Naive thymus-derived CD8-positive, alpha-beta T cell (primary cell): ENCODE measurements at places on chromosomes 2 and 18.
A peak's percentile ranks its signal among the peaks of the same experiment; 100 is the strongest.

DNA sequence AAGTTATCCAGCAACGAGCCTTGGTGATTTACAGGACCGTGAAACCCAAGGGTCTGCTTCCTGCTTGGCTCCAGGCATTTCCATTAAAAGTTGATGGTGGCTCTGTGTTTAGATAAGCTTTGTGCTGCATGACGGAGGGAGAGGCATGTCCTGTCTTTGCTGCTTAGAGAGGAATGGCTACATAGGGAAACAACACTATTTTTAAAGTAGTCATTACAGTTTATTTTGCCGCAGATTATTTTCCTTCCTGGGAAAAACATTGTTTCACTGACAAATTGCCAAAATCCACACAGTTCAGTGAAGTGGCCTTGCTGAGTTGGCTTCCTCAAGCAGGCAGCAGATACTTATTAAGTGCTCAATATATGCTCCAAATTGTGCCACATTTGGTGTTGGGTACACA lies 98.5 kb downstream of the THSD7B start:
- peaks cover 7% of the 10 kb centered on the region for H3K27me3 ChIP-seq
- no peaks in the 10 kb centered on the region for H3K4me1 ChIP-seq
- no peak overlapping the region for H3K27ac ChIP-seq
- H3K4me3 ChIP-seq: no peak overlapping the region
- no peak for DNase-seq

- H3K4me3 ChIP-seq: no peak overlapping the region
- no peak overlapping the region for H3K27ac ChIP-seq
- no peaks in the 10 kb centered on the region for H3K27me3 ChIP-seq
- no peaks in the 10 kb centered on the region for H3K36me3 ChIP-seq
- no peaks in the 10 kb centered on the region for H3K4me1 ChIP-seq
Observed at GRCh38 chr2:112008910-112009485, 46.1 kb upstream of the TMEM87B start.

- H3K27me3 ChIP-seq: no peaks in the 10 kb centered on the region
- H3K4me3 ChIP-seq: no peak overlapping the region
- peaks cover 26% of the 10 kb centered on the region for H3K4me1 ChIP-seq
- H3K36me3 ChIP-seq: no peaks in the 10 kb centered on the region
- DNase-seq: no peak
Observed at GRCh38 chr2:134466141-134466540, 212.3 kb downstream of the MGAT5 start.

DNA sequence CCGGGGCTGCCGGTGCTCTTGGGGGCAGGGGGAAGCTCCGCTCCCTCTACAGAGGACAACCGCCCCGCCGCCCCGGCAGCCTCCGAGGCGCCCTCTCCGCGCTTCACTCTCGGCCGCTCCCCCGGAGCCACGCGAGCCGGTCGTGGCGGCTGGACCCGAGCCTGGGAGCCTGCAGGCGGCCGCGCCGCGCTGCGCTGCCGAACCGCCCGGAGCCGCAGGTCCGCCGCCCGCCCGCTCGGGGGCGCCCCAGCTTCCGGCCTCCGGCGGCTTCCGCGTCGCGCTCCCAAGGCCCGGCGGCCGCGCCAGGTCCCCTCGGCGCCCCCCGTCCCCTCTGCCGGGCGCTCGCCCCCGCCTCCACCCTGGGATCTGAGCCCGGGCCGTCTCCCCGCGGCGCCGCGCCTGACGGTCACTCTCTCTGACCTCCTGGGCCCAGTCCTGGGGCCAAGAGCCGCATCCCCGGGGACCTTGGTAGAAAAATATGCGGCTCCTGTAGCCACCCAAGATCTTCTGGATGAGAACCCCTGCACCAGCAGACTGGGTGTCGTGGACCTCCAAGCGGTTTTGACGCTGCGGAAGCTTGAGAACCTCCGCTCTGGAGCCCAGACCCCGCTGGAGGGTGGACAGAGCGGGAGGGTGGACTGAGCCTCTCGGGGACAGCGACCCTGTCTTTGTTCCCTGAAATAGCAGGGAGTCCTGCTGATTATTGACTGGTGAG lies 44.3 kb downstream of the SERTAD2 start:
- peak overlapping the region; percentile 89 for H3K4me3 ChIP-seq
- no peaks in the 10 kb centered on the region for H3K36me3 ChIP-seq
- no peaks in the 10 kb centered on the region for H3K27me3 ChIP-seq
- peaks cover 28% of the 10 kb centered on the region for H3K4me1 ChIP-seq
- peak overlapping the region; percentile 90 for H3K27ac ChIP-seq

- no peaks in the 10 kb centered on the region for H3K36me3 ChIP-seq
- H3K27ac ChIP-seq: no peak overlapping the region
- H3K4me3 ChIP-seq: no peak overlapping the region
- peaks cover 4% of the 10 kb centered on the region for H3K4me1 ChIP-seq
- DNase-seq: peak; percentile 2
Observed at GRCh38 chr18:9673296-9674251, 34.5 kb upstream of the RAB31 start.
